ENCODE measurements at places on chromosomes 6 and 20. TPM values are rescaled to one million over a fixed set of nuclear protein-coding genes. Genes with fewer than 3 reads are reported as not detected.

DNA sequence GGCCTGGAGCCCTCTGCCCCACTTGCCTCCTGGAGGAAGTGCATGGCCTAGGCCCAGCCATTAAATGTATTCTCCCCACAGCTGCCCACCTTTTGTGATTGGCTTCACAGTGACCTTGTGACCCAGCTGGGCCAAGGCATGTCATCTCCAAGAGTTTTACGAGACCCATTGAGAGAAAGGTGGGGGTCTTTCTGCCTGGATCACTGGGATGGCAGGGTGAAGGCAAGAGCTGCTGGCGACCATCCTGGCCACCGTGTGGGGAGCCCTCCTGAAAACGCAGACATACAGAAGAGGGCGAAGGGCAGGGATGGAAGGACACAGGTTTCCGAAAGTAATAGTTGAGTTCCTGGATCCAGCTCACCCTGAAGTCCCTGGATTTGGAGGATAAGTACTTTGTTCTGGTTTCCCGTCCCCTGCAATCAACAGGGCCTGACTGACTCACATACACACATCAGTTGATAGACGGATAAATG lies 12.3 kb upstream of the SPO11 start:
- DNase-seq = no peak

DNA sequence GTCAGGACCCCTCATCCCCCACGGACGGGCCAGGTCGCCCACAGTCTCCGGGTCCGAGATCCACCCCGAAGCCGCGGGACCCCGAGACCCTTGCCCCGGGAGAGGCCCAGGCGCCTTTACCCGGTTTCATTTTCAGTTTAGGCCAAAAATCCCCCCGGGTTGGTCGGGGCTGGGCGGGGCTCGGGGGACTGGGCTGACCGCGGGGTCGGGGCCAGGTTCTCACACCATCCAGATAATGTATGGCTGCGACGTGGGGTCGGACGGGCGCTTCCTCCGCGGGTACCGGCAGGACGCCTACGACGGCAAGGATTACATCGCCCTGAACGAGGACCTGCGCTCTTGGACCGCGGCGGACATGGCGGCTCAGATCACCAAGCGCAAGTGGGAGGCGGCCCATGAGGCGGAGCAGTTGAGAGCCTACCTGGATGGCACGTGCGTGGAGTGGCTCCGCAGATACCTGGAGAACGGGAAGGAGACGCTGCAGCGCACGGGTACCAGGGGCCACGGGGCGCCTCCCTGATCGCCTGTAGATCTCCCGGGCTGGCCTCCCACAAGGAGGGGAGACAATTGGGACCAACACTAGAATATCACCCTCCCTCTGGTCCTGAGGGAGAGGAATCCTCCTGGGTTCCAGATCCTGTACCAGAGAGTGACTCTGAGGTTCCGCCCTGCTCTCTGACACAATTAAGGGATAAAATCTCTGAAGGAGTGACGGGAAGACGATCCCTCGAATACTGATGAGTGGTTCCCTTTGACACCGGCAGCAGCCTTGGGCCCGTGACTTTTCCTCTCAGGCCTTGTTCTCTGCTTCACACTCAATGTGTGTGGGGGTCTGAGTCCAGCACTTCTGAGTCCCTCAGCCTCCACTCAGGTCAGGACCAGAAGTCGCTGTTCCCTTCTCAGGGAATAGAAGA lies 978 bp downstream of the HLA-A start:
- no peak for DNase-seq

GRCh38 chr6:4518506-4518905 lies 257.7 kb upstream of the CDYL start:
- DNase-seq = no peak

- DNase-seq = no peak
Measured at GRCh38 chr6:161415302-161415855, 141.5 kb upstream of the AGPAT4 start.

DNA sequence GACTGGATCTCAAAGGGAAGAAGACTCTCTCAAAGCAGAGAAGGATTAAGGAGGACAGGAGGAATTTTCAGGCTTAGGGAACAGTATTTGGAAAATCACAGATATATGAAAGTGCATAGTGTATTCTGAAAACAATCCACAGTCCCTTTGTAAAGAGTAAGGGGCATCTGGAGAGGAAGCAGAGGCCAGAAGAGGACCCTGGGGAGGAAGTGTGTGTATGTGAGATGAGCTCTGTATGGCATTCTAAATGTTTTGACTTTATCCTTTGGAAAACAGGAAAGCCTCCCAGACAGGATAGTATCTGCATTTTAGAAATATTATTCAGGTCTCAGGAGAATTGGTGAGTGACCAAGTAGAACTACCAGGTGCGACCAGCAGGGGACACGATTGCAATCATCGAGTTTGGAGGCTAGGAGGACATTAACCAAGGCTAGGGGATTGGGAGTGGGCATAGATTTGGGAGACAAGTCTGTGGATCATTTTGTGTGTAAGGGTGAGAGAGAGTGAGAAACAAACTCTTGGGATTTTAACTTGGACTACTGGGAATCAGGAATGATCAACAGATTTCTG lies 38.3 kb upstream of the FAM184A start:
- no peak for DNase-seq

The CFAP61 gene
- total RNA-seq = 1.5 TPM

The HLA-DRB1 gene
- total RNA-seq = 25.5 TPM

- no peak for DNase-seq
Measured at GRCh38 chr6:44333942-44334341, 8.5 kb upstream of the SPATS1 start.

GRCh38 chr20:992801-993535 lies 9.1 kb downstream of the RSPO4 start:
- DNase-seq = no peak

- DNase-seq = no peak
Measured at GRCh38 chr20:23227976-23228375, 122.6 kb upstream of the NXT1 start.

The KHDC1L gene
- not detected for total RNA-seq

GRCh38 chr6:25874118-25874517 lies at the start of gene SLC17A3:
Gene SLC17A3 (minus strand): TSS chr6:25874243. CDS start chr6:25868387, 5,856 bp downstream.
- no peak for DNase-seq

DNA sequence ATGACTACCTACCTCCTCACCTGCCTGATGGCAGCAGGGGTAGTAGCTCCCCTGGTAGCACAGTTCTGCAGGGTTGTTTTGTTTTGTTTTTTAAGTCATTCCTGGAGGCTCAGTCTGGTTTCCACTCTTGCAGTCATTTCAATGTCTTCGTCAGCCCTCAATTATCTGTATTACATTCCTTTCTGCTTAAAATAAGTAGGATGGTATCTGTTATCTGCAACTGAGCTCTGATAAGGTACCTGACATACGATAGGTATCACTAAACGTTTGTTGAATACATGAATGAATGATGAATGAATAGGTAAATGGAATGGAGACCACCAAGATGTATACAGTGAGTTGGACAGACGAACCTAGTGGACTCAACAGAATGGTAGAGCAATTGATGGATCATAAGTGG lies 7.2 kb upstream of the CLPSL2 start:
- no peak for DNase-seq

DNA sequence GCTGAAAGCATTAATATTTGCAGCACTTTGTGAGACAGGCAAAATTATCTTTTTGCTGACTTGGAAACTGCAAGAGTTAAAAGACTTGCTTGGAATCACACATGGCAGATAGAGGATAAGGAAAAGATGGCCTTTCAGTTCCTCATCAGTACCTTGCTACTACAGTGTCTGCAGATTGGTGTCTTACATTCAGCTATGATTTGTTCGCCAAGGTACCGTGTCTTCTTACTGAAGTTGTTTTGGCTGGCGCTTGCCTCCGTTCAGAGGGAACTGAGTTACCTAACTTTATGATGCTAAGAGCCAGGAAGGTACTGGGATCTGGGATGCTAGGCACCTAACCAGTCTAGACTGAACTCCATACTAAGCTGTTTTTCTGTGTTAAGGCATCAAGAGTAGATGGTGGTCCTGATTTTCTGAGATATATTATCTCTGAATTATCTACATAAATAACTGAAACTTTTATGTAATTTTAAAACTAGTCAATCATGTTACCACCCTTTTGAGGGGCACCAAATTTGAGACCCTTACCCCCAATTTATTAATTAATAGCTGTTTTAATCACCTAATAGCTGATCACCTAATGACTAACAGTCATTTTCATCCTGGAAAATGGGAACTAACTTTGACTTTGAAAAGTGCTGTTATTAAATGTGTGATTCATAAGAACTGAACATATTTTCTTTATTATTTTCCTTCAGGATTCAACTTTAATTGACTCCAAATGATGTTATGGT lies 2.5 kb downstream of the WTAP start:
- DNase-seq = no peak

The RPS10 gene
- total RNA-seq = 2,671 TPM

The OR2H2 gene
- not detected for total RNA-seq

DNA sequence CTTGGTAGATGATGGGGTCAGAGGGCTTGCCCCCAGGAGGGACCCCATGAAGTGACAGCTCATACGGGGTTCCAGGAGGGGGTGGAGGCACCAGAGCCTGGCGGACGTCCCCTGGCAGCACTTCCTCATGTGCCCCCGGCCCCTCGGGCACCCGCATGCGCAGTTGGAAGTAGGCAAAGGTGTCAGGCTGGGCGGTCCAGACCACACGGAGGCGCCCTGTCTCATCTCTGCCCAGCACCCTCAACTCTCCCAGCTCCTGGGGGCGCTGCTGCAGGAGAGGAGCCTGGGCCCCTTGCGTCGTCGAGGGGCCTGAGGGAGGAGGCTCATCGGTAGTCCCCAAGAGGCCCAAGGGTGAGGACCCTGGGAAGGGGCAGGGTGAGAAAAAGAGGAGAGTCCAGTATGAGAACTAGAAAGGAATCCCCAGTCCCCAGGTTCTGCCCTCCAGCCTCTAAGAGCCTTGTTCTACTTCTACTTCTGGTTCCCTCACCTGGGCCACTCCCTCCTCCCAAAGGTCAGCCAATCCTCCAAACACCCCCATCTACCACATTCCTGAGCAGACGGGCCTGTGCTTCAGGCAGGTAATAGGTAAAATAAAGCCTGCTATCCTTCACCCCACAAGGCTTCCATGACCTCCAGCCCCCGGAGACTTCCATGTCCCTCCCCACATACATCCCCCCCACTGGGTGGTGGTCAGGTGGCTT lies 23.2 kb downstream of the TNXB start:
- no peak for DNase-seq

DNA sequence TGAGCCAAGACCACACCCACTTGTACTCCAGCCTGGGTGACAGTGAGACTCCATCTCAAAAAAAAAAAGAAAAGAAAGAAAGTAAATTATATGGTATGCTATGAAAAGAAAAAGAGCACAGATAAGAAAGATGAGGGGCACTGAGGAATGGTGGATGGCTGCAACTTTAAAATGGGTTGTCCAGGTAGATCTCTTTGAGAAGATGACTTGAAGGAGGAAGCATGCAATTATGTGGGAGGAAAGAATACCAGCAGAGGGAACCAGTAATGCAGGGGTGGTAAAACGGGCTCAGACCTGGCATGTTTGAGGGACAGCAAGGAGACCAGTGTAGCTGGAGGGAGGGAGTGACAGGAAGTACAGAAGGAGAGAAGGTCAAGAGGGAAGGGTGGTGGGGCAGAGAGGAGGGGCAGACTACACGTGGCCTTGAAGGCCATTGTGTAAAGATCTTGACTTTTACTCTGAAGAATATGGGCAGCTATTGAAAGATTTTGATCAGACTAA lies 22.3 kb downstream of the LINC00237 start:
- no peak for DNase-seq

The GMNN gene
- total RNA-seq = 13.5 TPM

The CST1 gene
- not detected for total RNA-seq

The RPRD1B gene
- 23.8 TPM for total RNA-seq

DNA sequence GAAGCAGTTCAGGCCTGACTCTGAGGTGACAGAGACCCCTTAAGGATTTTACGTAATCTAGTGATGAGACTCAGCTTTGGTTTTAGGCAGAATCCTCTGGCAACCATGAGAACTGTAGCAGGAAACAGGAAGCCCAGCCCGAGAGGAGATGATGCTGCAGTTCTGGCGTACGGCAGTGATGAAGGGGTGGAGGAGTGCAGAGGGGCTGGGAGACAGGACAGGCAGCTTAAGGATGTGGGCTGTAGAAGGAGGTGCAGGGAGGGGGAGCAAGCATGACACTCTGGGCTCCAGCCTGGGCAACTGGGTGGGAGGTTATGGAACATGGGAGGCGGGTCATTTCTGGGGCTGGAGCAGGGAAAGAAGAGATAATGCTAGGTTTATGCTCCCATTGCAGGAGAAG lies 67.1 kb downstream of the LRFN2 start:
- DNase-seq = no peak

GRCh38 chr6:100517106-100517505 lies 52.4 kb upstream of the SIM1 start:
- no peak for DNase-seq

DNA sequence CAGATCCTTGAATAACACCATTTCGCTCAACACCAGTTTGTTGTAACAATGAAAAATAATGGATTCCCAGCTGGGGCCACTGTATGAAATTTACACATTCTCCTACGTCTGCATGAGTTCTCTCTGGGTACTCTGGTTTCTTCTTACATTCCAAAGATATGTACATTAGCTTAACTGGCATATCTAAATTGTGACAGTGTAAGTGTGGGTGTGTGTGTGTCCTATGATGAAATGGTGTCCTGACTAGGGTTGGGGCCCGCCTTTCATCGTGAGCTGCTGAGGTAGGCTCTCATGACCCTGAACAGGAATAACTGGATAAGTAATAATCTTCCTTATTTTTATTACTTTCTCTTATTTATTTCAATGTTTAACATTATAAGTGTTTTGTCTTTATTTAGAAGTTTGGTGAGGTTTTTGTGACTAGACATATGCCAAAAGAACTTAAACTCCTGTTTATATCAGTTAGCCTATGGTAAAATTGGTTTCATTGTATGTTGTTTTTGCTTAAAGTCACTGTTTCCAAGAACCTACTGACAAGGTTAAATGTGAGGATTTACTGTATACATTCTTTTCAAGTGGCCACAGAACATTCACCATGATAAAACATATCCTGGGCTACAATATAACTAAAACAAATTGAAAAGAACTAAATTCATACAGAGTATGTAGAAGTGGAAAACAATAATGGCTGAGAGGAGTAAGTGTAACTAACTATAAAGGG lies 42.4 kb downstream of the RBL1 start:
- no peak for DNase-seq

DNA sequence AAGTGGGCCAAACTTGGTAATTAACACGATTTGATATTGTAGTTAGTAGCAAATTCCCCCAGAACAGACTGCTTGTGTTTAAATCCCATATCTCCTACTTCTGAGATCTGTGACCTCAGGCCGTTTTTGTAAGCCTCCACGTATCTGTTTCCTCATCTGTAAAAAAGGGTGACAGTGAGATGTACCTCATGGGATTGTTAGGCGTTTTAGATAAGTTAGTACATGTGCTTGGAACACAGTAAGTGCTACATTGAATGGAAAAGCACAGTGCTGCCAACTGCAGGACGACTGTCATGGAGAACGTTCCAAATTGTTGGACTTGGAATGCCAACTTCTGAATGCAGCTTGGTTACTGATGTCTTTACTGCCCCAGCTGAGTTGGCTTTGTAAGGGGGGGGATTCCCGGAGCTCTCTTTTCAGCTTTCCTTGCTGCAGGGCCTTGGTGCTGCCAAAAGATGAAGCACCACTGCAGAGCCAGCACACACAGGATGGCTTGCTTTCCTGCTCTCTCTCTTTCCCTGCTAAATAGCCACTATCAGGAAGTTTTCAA lies 108.6 kb downstream of the OPN5 start:
- DNase-seq = no peak

- no peak for DNase-seq
Measured at GRCh38 chr20:33099843-33100538, 20.5 kb downstream of the BPIFB4 start.
